ENCODE measurements at places on chromosomes 4 and X.

GRCh38 chr4:100848841-100849240 lies 331.0 kb upstream of the EMCN start:
- no peak for DNase-seq

DNA sequence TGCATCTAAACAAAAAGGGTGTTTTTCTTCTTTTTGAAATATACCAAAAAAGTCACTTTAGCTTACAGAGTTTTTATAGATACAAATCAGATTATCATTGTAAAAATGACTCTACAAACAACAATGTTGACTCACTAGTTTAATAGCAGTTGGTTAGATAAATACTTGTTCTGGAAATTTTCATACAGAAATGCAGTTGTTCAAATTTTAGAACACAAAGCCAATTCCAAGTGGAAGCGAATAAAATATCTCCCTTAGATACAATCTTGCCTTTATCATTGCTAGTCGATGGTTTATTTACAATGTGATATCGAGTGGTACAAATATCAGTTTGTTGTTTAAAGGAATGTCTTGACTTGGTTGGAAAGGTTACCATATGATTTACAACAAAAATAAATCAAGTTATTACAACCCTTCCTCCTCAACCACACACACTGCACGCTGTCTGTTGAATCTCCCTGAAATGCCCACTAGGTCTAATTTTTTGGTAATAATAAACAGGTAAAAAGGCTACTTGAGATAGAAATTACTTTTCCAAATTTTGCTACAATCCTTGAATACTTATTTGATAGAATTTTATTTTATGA lies 114.8 kb downstream of the CDS1 start:
- DNase-seq, result no peak

GRCh38 chrX:96619588-96619987 lies 65.1 kb upstream of the DIAPH2 start:
- DNase-seq, result no peak

- DNase-seq, result no peak
These were observed 52.4 kb downstream of the MAPK10 start for GRCh38 chr4:86307432-86307831.

- no peak for DNase-seq
These were observed 4.8 kb upstream of the TMEM154 start for GRCh38 chr4:152684587-152684986.

GRCh38 chr4:153785910-153786721 lies 2.8 kb downstream of the SFRP2 start:
- no peak for DNase-seq

GRCh38 chr4:15719506-15719905 lies 16.6 kb downstream of the BST1 start:
- no peak for DNase-seq

GRCh38 chrX:153875391-153876111 lies 10.4 kb downstream of the L1CAM start:
- no peak for DNase-seq
